Activated effector memory CD4-positive, alpha-beta T cell treated with anti-CD3 and anti-CD28 coated beads, Interleukin-2, amount 50 U/mL, for 16 hours (primary cell): ENCODE measurements at places on chromosomes 4 and X.

- no peak for DNase-seq
These were observed 74.6 kb upstream of the SHOX start for GRCh38 chrX:555725-556666.

DNA sequence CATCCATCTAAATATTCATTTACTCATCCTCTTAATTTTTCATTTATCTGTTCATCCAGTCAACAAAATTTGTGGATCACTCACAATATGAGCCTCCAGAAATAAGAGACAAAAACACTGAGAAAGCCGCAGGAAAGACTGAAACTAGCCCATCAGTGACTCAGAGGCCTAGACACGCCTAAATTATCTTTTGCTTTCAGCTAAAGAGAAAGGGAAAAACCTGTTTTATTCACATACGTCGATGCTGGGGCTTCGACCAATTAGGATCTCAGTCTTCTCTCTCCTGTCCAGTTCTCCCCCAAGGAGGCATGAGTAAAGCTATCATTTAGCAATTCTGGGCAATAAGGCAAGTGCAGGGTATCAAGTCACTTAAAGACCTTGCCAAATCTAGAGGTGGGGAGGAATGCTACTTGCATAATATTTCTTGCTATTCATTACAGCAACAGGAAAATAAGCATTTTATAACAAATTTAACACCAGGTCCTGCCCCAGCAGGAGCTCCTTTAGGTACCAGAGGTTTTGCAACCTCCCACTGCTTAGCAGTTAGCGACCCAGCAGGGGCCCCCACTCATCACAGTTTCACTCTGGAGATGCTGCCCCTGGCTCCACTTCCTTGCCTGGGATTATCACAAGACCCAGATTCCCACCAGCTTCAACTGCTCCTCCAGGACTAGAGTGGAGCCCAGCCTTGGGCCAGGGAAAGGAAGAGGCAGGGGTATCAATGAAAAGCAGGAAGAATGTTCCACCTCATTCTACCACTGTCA, 30.1 kb upstream of the TMEM154 start:
- DNase-seq: no peak

DNA sequence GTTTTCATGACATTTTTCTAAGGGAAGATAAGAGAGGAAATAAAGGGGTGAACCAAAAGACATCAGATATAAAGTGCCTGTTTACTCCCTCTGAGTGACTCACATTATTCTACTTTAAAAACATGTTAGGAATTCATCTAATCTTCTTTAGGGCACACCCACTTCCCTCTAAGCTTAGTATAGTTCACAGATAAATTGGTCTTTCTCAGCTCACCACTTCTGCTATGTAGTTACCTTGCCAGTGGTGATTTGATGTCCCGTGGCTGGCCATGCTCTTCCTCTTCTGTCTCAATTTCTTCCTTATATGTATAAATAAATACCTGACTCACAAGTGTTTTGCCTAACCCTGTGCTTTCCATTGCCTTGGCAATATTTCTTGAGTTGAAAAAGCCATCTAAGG, 96.8 kb downstream of the PDLIM5 start:
- DNase-seq: no peak

- no peak for DNase-seq
These were observed 264.5 kb downstream of the RCHY1 start for GRCh38 chr4:75249739-75250138.

DNA sequence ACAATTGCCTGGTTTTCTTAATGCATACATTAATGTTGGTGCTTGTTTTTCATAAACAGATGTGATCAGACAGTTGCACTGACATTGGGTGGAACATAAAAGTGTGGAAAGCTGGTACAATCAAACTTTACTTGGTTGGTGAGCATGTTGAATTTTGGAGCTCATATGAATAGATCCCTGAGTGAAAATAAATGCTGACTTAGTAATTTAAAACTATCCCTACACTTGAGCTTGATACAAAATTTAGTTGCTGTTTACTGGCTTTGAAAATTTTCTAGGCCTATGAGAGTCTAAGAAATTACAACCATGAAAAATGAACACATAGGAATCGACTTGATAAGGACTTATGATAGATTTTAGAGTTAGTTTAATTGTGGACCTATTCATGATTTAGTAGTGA, 551.8 kb upstream of the PABPC4L start:
- DNase-seq: no peak

- DNase-seq: no peak
These were observed 20.4 kb upstream of the MAPK10 start for GRCh38 chr4:86380181-86380724.

- DNase-seq: no peak
These were observed 542.0 kb downstream of the GBA3 start for GRCh38 chr4:23234716-23235115.

DNA sequence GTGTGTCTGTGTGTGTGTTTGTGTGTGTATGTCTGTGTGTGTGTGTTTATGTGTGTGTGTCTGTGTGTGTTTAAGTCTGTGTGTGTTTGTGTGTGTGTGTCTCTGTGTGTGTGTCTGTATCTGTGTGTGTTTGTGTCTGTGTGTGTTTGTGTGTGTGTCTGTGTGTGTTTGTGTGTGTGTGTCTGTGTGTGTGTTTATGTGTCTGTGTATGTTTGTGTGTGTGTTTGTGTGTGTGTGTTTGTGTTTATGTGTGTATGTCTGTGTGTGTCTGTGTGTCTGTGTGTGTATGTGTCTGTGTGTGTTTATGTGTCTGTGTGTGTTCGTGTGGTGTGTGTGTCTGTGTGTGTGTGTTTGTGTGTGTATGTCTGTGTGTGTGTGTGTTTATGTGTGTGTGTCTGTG, 11.4 kb downstream of the IL9R start:
- DNase-seq: no peak

DNA sequence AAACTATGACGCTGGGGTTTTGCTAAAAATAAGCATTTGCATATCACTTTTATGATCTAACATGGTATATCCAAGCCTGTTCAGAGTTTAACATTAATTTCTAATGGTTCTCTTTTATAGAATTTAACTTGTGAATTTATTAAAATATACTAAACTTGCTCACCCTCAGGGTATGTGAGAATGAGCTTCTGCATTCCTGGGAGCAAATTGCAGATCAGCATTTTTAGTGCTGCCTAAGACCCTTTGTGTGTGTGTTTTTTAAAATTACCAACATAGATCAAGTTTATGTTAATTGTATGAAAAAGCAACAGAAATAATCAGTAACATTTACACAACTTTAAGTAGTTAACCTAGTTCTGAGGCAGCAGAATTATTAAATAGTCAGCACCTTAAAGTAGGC, 218.0 kb upstream of the AGA start:
- DNase-seq: no peak

DNA sequence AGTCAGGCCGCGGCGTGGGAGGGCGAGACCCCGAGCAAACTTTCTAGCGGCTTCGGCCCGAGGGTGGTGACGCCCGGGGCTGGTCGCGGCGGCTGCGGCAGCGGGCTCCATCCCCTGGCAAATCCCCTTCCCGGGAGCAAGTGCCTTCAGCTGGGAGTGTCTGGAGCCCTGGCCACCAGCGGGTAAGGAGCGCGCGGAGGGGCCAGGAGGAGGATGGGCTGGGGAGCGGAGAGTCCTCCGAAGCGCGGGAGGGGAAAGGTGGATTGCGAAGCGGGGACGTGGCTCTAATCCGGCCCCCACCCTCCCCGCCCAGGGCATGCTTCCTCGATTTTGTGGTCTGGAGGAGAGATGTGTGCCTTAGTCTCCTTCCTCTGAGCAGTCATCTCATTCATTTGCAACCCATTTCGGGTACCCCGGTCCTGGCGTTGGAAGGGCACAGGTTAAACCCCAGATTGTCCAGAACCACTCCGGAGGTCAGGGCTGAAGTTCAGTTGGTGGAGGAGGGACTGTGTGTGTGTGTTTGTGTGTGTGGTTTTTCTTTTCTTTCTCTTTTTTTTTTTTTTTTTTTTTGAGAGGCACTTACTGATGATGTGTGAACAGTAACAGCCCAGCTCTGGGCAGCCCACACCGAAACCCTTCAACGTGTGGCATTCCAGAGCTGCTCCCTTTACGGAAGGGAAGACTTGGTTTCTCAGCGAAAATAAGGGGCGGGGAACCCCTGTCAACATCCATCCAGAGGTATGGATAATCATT, 516 bp downstream of the SGMS2 start:
- DNase-seq: no peak

GRCh38 chr4:138401334-138401733, 159.2 kb upstream of the SLC7A11 start:
- DNase-seq: no peak

DNA sequence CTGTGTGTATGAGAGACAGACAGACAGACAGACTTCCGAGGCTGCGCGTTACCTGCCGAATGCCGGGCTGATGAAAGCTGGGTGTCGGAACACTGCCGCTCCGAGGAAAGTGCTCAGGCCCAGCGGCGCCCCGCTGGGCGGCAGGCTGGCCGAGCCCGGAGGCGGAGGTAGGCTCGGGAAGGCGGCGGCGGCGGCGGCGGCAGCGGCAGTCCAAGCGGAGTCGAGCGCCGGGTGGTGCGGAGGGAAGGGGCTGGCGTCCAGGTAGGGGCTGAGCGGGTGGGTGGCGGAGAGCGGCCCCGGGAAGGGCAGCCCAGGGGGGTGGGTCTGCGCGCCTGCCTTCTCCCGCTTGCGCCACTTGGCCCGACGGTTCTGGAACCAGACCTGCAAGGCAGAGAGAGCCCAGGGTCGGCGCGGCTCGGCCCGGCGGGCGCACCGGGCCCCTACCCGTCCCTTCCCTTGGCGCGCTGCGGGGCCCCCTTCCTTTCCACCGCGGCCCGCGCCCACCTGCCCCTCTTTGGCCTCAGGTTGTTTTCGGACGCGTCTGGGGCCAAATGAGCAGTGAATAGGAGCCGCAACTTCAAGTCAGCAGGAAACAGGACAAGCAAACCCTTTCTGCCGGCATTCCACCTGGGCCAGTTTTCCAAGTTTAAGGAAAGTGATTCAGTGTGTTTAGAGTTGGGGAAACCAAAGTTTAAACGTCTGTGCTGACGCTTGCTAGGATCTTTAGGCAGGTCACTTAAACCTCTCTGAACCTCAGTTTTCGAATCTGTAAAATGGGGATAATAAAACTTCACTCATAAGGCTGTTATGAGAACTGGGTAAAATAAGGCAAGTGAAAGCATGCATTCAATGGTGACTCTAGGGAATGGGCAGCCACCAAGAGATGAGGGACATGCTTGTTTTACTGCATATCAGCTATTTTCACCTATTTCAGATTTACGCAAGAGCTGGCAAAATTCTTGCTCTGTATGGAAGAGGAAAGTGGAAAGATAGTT, 8.4 kb downstream of the ARX start:
- DNase-seq: no peak

DNA sequence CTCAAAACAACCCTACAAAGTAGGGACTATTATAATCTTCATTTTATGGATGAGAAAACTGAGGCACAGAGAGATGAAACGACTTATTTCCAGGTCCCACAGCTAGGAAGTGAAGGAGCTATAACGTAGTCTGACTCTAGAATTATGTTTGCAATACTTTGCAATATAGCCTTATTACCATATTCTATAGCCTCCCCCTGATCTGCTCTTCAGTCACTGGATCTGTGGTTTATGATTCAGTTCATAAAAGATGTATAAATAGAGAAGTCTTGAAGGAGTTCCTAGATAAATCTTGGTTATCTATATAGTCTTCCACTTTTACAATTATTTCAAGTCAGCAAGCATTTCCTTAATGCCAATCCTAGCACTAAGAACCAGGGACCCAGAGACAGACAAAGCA, 57.5 kb downstream of the OPHN1 start:
- no peak for DNase-seq
